ENCODE measurements at places on chromosomes 4 and X.

DNA sequence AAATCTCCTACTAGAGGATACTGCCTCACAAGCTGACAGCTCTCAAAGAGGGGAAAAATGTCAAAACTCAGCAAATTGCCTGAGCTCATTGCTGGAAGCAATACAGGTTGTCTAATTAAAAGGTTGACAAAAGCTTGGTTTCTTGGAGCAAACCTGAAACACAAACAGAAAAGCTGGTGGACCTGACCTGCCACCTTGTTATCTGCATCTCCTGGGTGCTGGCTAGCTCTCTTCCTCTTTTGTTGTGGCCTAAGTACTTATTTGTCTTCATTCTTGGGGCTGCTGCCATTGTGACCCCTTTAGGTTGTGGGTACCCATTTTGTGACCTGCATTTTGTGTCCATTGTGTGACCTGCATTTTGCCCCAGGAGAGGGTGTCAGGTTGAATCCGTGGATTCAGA is 184.5 kb downstream of the KIT start:
- no peak for DNase-seq

DNA sequence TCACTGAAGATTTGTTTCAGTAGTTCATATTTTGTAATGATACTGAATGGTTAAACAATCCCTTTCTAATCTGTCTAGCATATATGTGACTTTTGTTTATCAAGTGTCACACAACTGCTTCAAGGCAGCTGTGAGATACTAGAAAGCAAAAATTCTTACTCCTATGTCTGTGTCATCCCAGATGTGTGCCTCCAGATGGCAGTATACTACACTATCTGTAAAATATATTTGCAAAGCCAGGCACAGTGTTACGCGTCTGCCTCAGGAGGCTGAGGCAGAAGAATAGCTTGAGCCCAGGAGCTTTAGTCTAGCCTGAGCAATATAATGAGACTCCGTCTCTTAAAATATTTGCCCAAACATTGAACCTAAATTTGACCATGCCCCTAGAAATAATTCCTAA is 4.0 kb downstream of the NUDT10 start:
- peak; percentile 3 for DNase-seq

DNA sequence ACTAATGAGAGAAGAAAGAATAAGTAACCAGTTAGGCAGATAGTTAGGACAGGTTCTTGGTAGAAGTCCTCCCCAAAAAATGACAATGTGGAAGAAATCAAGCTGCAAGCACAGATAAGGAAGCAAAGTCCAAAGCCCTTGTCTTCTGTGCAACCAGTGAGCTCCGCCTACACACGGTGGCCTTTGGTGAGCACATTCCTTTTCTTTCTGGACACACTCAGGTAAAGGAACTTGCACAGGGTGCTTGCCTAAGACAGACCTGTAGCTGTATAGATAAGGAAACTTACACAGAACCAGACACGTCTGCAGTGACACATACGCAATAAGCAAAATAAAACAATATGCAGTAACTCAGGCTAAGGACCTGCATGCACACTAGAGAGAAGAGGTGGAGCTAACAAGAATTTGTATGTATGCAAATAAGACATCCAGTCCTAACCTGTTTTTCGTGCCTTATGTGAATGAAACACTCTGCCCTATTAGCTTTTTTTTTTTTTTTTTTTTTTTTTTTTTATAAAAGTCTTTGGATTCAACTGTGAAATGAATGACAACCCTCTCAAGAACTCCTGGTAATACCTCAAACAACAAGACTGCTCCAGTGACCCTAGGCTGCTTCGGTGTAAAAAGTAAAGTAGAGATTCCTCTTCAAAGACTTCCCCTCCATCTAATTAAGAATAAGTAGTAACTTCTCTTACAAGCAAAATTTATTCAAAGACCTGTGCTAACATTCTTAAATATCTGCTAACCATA is 48.8 kb downstream of the UGT2B10 start:
- DNase-seq: no peak

DNA sequence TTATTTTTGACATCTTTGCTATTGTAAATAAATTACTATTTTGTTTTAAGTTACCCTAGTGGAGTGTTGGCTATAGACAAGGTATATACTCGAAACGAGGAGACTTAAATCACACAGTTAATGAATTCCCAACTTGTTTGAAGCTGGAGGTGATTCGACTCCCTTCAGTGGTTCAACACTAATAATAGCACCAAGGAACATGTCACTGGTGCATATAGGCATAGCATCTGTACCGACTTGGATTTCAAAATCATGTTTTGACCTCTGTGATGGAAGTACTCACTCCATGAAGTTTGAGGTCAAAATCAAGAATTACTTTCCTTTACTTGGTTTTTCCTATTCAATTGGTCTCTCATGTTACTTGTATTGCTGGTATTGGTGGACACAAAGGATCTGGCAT is 66.5 kb downstream of the ZFX start:
- DNase-seq: no peak

DNA sequence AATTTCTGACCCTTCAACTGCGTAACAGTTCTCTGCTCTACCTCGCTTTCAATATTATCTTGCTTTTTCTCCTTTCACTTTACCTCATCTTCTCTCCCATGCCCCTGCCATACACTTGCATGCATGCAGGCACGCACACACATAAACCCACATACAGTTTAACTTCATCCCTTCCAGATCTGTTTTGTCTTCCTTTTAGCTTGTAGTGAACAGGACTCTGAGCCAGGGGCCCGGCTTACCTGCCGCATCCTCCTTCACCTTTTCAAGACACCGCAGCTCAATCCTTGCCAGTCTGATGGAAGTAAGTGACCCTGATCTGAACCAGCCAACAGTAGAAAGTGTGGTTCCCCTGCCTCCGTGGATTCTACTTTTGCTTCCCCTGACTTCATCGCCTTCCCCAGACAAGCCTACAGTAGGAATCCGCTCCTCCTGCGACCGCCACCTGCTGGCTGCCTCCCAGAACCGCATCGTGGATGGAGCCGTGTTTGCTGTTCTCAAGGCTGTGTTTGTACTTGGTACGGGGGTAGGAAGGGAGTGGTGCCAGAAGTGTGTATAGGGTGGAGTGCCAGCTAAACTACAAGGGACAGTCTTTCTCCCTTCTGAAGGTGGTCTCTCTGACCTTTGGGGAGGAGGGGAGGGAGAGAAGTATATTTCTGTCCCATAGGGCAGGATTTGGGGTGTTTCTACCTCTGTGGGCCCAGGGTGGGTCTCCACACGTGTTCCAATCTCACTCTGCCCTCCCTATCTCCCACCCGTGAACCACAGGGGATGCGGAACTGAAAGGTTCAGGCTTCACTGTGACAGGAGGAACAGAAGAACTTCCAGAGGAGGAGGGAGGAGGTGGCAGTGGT is 10.7 kb downstream of the MED12 start:
- DNase-seq: peak; percentile 66

DNA sequence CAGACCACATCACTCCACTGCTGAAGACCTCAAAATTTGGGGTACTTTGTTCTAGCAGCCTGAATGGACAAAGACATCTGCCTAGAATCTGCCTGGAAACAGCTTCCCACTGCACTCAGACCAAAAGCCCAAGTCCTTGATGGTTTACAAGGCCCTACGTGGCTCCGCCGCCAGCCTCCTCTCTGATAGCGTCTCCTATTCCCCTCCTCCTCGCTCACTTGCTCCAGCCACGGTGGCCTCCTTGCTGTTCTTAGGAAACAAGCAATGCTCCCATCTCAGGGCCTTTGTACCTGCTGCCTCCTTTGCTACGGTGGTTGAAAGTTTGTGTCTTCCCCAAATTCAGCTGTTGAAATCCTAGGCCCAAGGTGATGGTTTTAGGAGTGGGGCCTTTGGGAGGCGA is 34.7 kb upstream of the SORCS2 start:
- DNase-seq: no peak

DNA sequence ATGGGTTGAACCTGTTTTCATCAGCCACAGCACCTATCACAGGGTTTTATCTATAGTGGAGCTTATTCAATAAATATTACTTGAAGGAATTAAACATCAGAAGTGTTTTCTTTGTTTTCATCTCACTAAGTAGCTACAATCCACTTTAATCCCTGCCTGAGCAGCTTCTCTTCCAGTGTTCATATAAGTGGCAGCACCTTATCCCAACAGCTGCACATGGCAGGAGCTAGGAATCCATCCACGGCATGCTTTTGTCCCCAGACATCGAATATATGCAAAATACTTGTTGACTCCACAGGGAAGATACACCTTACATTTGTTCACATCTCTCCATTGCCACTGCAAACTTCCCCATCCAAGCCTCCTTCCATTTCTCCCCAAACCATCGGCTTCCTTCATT is 549.8 kb upstream of the FAM241A start:
- no peak for DNase-seq

DNA sequence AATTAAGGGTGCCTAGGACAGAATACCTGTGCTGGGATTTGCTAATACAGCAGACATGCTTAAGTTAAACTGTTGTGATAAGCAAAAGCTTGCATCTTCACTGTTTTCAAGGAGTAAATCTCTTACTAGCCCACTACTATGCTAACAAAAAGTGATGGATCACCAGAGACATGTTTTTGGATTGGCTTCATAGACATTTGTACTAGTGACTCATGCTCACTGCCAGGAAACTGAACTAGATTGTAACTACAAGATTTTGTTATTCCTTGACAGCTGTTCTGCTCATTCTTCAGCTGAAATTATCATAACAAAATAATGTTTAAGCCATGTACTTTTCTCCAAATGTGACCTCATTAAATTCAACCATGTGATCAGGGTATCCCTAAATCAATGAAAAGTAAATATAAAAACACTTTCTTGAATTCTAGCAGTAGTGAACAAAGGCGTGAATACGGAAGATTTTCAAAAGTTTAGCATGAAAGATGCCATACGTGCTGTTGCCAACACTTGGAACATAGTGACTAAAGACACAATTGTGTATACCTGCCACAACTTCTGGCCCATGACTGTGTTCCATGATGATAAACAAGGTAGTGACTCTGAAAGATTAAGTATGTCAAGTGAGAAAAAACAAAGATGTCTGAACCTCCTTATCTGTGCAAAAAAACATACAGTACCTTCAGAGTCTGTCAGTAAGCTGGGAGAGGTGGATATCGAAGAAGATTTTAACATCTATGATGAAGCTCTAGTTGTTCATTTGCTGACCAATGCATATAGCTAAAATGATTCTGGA is 154.0 kb downstream of the BTC start:
- no peak for DNase-seq

DNA sequence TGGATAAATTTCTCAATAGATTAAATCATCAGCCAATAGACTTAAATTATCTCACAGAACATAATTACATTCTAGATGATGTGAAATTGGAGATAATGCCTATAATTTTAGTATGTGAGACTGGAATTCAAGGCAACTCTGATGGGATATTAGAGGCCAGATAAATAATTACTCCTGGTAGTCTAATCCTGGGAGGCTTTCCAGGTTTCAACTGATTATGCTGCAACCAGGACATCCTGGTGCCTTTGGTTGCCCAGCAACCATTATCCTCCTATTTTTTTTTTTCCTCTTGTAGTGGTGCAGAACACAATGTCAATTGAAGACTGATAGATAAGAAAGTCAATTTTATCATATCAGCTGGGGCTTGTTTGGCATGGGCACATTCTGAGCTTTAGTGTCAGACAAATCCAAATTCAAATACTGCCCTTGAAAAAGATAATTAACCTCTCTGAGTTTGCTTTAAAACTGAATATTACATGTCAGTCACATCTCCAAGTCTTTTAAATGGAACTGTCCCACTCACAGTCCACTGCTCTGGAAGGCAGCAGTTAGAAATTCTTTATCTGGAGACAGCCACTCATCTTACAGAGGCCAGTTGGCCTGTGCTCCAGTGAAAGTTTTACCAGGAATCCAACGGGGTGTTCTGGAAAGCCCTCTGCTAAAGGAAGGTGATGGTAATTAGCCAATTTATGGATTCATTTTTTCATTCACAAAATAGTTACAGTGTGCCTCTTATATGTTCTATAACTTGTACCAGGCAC is 95.3 kb upstream of the GUCY1A1 start:
- DNase-seq: no peak

DNA sequence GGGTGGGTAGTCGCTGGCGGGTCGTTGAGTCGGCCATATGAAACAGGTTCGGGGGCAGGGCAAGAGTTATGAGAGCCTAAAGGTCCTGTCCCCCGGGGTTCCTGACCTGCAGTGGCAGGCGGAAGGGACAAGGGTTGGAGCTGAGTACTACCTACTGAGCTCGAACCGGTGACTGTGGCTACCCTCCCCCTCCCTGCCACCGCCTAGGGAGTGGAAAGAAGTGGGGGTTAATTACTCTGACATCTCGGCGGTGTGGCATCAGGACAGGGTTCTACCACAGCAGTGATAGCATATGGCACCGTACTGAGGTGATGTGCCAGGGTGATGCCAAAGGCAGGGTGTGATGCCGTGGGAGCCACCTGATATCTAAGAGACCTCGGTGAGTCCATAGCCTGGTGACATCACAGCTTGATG is 307 bp downstream of the ATG4A start:
- no peak for DNase-seq

GRCh38 chr4:155921597-155921996 is 18.1 kb downstream of the TDO2 start:
- no peak for DNase-seq

- DNase-seq: no peak
Measured at GRCh38 chrX:13008851-13009250, 33.9 kb downstream of the TMSB4X start.

- no peak for DNase-seq
Measured at GRCh38 chr4:158813113-158813512, 44.3 kb downstream of the FNIP2 start.

GRCh38 chrX:78747971-78748370 is 451 bp downstream of the LPAR4 start:
- no peak for DNase-seq

DNA sequence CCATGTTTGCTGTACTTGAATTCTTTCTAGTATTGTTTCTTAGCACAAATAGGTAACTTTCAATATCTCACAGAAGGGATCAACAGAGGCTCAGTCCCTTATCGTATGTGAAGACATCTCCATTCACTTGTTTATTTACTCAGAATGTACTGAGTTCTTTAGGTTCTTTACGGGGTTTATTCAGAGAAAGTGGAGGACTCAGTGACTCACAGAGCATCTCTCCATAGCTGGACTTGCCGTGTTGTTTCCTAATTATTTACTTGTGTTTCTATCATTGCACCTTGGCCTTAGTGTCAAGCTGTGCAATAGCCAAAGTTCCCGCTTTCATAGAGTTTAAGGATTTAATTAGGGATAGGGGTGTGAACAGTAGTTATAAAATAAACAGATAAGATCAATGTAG is 57.1 kb downstream of the RHOH start:
- no peak for DNase-seq

DNA sequence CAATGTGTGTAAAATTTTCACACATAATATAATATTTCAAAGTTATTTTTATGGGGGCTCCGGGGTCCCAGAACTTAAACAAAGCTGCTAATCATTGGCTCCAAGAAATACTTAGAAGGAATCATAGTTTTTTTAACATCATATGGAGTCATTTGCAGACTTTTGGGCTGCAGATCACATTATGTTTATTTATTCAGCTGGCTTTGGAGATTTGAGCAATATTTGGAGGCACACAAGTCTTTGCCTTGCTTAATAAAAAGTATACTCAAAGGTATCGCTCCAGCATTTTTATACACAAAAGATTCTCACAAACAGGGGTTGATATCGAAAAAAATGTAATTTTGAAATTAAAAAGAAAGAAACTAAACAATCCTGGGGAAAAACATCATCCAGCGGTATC is 382.5 kb upstream of the TENM3 start:
- DNase-seq: no peak

- DNase-seq: peak; percentile 9
Measured at GRCh38 chrX:131288738-131289511, at the start of gene IGSF1. IGSF1 (minus strand) TSS chrX:131289306; CDS start chrX:131286674, 2,632 bp downstream.

Data from GM06990 (cell line).